NCI-H187 treated with DMSO at 0.1 percent for 48 hours (cell line): ENCODE measurements at places on chromosomes 3 and 15.

GRCh38 chr3:174598885-174599439 lies 260.2 kb upstream of the NAALADL2 start:
- DNase-seq = no peak

DNA sequence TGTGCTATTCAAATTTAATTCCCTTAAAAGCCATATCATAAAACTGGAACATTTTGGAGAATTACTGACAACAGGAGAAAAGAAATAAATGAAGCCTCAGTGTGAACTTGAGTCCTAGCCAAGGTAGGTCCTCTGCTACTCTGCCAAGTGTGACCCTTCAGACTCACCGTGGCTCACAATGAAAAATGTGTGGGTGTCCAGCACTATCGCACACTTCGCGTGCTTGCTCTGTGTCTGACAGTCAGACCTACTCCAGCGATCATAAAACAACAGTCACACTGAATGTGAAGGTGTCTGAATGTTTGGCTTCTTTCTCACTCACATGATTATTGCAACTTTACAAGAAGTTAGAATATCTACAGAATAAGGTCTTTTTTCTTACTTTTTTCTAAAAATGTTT lies 65.8 kb upstream of the TRA2B start:
- DNase-seq = no peak

GRCh38 chr3:194587438-194587931 lies 45.7 kb downstream of the TMEM44 start:
- DNase-seq = no peak

GRCh38 chr15:56251315-56252095 lies 7.8 kb upstream of the RFX7 start:
- no peak for DNase-seq

DNA sequence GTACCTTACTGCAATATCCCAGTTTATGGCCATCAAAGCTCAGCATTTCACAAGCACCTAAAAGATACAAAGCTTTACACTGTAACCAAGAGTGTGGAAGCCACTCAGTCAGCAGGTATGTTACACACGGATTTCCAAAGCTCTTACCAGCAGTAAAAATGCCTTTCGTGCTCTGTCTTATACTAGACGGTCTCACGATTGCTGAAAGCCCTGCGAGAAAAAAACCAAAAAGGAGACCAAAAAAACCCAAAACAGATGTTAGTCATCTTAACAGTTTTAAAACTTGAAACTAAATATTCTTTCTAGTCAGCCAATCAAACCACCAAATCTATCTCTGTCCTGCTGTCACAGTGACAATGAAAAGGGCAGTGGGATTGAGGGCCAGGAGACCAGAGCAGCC lies 39.0 kb downstream of the TAMM41 start:
- no peak for DNase-seq

- no peak for DNase-seq
Measured at GRCh38 chr3:11150256-11150655, 4.0 kb upstream of the HRH1 start.

DNA sequence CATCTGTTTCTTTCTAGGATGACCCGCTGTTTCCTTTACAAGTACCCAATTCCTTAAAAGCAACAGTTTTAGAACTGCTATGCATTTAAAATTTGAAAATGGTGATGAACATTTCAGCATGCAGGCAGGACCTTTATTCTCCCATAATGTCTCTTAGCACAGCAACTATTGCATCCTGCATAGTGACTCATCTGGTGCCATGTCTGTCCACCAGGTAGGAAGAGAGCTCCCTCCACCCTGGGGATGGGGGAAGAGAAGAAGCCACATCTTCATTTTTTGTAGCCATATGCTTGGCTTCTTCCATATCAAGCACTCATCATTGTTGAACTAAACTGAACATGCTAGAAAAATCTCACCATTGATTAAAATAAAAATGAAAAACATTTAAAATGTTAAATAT lies 9.9 kb downstream of the GPR15 start:
- DNase-seq = no peak

DNA sequence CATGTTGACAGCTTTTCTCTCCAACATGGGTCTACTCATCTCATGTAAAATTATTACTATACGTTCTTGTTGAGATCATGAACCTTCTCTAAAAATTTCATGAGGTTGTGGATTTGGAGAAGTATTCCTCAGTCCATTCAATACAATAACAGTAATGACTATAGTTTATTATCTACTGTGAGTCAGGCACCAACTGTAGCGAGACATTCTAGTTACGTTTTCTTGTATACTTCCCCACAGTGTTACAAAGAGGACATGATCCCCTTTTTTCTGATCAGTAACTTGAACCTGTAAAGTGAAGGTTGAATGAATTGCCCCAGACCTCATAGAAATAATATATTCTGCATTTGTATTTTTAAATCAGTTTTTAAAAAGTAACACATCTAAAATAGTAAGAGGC lies 76.4 kb downstream of the AKAP13 start:
- no peak for DNase-seq

GRCh38 chr15:86139828-86140227 lies 60.2 kb downstream of the AGBL1 start:
- no peak for DNase-seq

GRCh38 chr15:41254560-41254959 lies 23.5 kb downstream of the CHP1 start:
- DNase-seq = no peak

DNA sequence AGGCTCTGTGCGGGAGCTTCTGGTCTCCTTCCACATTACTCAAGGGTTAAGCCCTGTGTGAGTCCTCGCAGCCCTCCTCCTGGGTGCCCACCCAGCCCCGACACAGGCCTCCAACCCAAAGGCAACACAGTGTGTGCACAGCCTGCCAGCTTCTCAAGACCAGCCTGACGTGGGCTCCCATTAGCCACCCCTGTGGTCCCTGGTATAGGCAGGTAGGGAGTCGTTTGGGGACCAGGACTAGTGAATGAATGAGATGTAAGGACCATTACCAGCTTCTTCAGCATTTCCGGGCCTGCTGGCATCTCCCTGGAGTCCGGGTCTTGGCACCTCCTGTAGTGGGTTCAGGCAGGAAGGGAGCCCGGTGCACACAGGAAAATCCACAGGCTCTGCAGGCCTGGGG lies 20.2 kb upstream of the PLXNA1 start:
- DNase-seq = no peak

- DNase-seq = no peak
Measured at GRCh38 chr15:96619174-96619573, 288.7 kb downstream of the NR2F2 start.

- no peak for DNase-seq
Measured at GRCh38 chr15:58425185-58425584, 6.6 kb upstream of the LIPC start.

DNA sequence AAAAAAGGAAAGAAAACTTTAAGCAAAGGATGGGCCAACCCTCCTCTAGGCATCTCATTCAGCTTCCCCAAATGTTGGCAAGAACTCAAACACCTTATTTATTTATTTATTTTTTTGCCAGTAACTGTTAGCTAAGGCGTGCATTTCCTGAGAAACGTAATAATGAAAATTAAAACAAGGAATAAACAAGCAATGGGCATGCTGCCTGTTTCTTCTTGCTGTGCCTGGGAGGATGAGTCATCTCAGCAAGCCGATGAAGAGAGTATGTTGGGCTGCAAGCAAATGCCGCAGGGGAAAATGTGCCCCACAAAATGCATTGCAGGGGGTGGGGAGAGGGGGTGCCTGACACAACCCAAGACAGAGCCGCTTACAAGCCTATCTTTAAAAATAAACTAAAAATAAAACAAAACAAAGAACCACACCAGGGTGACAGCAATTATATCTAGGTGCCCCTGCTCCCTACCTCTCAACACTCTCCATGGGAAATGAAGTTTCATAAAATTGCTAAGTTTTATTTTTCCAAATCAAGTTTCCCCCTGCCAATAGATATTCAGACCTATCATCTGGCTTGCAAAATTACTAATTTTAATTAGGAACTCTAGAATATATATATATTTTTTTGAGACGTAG lies 40.3 kb downstream of the EIF4E3 start:
- no peak for DNase-seq

GRCh38 chr3:113255854-113256615 lies 44.7 kb downstream of the BOC start:
- DNase-seq = no peak

DNA sequence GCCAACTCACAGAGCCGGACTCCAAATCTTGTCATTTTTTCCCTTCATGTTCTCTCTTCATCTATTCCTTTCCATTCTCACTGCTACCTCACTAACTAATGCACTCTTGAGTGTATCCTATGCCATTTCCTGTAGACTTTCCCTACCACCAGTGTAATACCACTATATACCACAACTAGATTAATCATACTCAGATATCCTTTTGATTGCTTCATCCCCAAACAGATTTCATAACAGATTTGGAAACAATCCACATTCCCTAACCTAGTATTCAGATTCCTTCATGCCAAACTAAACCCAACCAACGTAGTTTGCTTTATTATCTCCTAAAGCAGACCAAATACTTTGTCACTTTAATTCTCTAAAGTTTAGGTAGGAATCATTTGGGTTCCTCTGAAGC lies 2.6 kb upstream of the PLOD2 start:
- no peak for DNase-seq

DNA sequence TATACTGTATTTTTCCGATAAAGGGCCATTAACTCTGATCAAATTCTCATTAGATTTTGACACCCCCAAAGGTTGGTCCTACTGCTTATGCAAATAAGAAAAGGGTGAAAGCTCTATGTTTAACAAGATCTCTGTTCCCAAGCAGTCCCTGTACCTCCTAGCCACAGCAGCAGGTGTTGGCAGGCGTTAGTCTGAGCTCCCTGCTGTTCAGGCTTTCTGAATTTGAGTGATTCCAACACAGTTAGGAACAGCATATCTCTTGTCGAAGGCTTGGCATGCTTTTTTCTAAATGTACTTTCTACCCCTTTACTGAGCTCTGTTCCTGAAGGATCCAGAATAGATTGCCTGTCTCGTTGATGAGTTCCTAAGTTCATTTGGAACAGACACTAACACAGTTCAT lies 42.3 kb downstream of the MITF start:
- no peak for DNase-seq

DNA sequence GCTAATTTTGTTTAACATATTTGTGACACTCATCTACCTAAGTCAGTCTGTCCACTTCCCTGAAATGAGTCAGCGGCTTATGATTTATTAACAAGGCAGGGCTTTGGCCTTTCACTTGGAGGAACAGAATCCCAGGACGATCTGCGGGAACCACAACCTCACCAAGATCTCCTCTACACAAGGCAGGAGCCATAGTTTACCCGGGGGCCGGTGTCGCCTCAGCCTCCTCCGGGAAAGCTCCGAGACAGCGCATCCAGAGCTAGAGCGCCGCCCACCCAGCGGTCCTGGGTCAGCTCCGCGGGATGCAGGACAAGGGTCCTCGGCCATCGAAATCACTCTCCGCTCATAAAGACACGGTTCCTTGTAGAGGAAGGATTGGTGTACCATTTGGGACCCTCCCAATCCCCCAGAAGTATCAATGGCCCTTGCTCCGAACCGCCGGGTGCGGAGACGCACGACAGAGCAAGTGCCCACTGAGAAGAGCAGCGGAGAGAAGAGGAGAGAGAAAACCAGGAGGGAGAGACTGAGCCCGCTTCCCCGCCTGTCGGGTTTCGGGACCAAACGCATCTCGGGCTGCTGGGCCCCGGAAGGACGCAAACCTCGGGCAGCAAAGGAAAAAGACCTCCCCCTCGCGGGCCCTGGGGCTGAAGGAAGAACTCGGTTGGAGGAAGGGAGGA lies 13.1 kb upstream of the ALCAM start:
- DNase-seq = no peak

DNA sequence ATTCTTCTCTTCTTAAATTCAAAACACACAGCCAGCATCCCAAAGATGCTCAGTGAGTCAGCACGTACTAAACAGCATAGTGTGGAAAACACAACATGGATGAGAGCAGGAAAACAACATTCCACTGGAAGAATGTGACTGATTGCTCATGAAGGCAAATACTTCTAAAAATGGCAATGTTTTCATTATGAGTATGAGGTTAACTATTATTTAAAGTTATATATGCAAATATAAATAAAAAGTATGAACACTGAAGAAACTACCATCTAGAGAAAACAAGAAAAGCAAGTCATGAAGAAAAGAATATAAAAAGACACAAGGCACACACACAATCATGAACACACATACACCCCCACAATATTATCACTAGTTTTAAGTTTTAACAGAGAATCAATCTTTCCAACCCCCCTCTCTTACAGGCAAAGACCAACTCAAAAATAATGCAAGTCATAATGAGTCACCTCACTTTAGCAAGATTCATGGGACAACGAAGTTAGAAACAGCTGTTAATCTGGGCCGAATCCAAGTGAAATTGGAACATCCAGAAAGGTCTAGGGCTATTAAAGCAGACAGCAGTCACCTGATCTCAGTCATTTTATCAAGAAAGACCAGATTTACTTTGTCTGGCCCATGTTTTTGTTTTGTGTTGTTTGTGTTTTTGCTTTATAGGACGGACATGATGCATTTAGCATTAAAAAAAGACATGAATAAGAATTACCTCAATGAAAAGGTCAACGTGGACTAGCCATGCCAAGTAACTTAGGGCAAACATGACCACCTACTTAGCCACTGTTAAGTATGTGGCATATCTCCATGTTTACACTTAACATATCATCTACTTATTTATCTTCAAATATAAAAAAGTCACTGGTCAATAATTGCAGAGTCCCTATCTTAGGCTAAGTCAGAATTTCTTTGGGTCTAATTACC lies 18.1 kb downstream of the GBE1 start:
- DNase-seq = no peak

- DNase-seq = no peak
Measured at GRCh38 chr15:22873841-22874240, 35.4 kb downstream of the NIPA2 start.

DNA sequence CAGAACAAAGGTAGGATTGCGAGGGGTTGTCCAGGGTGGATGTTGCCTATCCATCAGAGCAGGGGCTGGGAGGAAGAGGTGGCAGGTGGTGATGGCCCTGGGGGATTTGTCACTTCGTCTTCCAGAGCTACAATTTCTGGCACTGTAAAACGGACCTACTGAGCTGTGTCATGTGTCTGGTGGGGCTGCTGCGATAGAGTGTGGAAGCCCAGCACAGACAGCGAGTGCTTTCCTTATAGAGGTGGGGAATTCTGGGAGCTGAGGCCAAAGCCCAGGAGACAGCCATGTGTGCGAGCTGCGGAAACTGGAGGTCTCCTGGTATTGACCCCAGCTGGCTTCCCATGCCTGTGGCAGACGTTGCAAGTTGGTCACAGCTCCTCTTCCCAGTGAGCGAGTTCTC lies 61.2 kb upstream of the SEC22A start:
- no peak for DNase-seq

- DNase-seq = no peak
Measured at GRCh38 chr15:29074045-29074444, 188.3 kb downstream of the APBA2 start.
